ENCODE measurements at places on chromosomes 7 and 10.

DNA sequence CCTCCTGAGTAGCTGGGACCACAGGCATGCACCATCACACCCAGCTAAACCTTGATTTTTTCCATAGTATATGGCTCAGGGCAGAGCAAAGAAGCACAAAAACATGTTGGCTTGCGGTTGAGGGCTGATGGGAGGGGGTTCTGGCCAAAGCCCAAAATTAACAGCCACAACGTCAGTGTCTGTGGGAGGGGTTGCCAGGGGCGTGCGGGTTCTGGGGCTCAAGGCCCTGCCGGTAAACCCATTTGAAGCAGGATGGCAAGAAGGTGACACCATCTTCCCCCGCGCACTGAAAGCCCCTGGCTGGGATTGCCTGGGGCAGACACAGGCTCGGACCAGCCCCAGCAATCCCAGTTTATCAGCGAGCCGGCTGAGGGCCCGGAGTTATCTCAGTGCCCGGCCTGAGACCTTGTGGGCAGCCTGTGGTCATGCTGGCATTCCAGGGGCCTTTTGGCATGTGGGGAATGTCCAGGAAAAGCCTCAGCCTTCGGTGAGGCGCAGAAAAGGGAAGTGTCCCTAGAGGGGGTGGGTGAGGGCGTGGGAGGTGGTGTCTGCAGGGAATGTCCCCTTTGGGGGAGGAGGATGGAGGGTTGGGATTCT is 167.7 kb upstream of the TNRC18 start:
- no peak for DNase-seq

DNA sequence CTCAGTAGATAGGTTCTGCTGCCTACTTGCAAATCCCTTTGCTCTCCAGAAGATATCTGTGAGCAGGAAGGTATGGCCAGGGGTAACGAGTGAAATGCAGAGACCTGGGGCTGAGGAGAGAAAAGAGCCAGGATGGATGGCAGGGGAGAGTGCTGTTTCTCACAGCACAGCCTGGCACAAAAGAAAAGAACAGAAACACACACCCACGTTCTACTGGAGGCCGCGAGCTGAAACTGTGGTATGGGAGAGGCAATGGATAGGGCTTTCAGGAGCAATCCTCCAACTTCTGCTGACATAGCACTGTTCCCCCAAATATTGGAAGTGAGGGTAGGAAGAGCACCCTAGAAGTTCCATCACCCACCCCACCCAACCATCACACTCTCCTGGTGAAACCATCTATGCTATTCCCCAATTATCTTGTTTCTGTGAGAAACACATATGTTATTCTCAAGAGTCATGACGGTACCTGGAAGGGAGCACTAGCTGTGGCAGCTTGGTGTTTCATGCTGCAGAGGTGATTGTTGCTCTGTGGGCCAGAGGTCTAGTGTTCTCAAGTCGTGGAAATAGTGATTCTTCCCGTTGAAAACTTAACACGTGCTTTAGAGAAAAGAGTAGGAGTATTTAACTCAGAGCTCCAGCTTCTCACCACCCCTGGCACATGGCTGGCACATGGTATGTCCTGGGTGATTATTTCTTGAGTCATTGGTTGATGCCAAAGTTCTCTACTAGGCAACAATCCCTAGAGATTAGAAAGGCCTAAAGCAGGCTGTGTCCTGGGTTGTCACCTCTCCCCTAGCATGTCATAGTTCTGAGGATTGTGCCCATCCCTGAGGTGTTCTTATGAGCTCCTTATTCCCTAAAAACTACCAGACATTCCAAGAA is 198.3 kb downstream of the PLXNA4 start:
- DNase-seq, result no peak

GRCh38 chr7:11517853-11518252 is 314.1 kb downstream of the THSD7A start:
- DNase-seq, result no peak

- no peak for DNase-seq
Measured at GRCh38 chr7:56087445-56087844, 5.3 kb downstream of the PHKG1 start.

- DNase-seq, result no peak
Measured at GRCh38 chr7:115910541-115911164, 119.9 kb downstream of the TFEC start.

DNA sequence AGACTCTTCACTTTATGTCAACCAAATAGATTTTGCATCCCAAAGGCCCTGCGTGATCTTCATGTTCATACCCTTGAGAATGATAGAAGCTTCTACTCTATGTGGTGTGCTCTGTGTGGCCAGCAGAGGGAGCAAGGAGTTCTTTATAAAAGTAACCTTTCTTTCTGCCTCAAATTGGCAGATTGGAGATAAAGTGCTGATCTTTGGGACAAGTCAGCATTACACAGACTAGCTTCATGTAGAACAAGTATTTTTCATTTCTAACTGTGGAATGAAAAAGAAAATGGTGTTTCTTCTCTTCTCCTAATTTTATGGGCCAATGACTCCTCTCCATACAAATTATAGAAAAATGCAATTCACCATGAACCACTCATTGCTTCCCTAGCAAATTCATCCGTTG is 1214.1 kb downstream of the SORCS1 start:
- DNase-seq, result peak; percentile 6

GRCh38 chr10:101835362-101835761 is 8.2 kb downstream of the KCNIP2 start:
- no peak for DNase-seq

- DNase-seq, result no peak
Measured at GRCh38 chr10:84456126-84456525, 127.7 kb downstream of the CCSER2 start.

DNA sequence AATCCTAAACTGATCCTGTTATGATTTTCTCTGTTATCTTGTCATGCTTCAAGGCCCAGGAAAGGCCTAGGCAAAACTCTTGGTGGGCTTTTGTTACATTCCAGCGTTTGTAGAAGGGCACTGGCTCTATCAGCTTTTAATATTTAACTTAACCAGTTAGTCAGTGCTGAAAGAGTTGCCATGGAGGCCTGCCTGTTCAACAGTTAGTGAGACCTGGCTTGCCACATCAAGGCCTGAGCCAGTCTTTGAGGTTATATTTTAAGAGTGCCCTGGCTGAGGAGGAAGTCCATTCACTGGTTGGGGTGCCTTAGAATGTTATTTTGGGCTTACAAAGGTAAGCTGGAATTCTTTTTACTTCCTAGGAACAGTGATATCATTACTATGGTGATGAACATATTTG is 144.1 kb upstream of the NRG3 start:
- DNase-seq, result no peak

DNA sequence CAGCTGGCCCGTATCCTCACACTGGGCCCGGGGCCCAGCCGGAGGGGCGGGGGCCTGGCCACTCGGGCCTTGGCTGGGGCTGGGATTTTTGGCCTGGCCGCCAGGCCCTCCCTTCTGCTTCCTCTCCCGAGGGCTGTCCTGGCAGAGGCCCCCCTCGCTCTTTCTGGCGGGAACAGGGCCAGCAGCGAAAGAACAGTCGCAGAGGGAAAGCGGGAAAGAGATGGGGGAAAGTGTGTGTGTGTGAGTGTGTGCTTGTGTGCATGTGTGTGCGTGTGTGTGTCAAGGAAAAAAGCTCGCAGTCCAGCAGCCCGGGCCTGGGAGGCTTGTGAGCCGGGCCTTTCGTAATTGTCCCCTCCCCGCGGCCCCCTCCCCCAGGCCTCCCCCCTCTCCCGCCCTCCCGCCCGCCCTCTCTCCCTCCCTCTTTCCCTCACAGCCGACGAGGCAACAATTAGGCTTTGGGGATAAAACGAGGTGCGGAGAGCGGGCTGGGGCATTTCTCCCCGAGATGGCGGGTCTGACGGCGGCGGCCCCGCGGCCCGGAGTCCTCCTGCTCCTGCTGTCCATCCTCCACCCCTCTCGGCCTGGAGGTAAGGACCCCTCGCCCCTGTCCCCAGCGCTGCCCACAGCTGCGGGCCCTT is at the start of gene ELN:
Gene ELN, plus strand, starts transcription at position 491 of the 638 bp plus-strand sequence. Its CDS starts 15 bp downstream, at position 506.
- DNase-seq, result peak; percentile 46

DNA sequence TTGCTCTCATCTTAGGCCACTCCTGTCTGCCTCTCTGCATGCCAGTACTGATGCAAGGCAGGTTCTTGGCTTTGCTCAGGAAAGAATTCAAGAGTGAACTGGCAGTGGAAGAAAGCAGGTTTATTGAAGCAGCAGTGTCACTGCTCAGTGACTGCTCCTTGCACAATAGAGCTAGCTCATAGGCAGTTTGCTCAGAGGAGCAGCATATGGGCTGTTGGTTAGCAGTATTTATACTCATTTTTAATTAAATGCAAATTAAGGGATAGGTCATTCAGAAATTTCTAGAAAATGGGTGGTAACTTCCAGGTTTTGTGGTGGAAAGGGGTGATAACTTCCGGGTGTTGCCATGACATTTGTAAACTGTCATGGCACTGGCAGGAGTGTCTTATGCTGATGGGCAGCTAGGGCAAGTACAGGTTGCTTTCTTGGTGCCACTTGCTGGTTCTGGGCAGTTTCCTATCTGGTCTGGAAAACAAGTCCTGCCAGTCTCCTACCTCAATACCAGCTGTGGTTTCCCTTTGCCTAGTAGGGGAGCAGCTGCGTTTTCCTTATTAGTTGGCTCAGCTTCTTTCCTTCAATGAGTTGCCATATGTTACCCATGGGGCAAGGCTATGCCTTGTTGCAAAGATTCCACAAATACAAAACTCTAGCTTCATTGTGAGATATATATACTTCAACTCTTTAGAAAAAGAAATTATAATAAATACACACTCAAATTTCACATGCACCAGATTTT is 64.8 kb upstream of the CALD1 start:
- no peak for DNase-seq

- no peak for DNase-seq
Measured at GRCh38 chr7:48839108-48839507, 85.2 kb upstream of the CDC14C start.

DNA sequence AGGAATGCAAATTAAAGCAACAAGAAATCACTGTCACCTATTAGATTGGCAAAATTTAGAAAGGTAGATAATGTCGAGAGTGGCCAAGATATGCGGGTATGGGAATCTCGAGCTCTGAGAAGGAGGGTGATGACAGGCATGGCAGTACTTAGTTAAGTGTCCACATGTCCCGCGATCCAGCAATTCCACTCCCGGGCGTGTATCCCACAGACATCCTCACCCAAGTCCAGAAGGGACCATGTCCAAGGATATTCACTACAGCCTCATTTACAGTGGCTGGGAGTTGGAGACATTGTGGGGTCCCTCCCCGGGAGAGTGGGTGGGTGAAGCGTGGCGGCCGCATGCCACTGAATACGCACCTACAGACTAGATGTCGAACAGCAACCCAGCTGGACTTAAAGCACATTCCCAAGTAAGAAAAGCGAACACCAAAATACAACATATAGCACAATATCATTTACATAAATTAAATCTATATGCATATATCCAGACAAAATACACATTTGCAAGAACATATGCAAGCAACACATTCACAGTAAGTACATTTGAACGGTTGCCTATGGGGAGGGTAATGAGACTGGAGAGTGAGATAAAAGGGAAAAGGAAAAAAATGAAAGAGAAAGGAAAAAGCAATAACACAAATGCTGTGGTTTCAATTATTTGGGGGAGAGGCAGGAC is 9.9 kb downstream of the KCNH2 start:
- no peak for DNase-seq

- DNase-seq, result no peak
Measured at GRCh38 chr7:151699928-151700319, 177.0 kb downstream of the PRKAG2 start.

DNA sequence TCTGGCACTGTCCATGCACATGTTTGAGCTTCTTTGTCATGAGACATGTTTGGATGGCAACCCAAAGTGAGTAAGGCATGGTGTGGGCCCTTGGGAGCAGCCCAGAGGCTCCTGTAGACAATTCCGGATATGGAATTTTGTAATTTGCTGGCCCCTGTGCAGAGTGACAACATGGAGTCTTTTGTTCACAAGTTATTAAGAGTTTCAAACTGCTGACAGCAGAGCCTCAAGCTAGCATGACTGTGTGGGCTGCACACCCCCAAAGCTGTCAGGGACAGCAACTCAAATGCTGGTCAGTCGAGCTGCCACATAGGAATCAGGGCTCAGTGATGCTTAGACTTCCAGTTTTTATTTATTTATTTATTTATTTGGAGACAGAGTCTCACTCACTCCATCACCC is 7.0 kb upstream of the MYL7 start:
- DNase-seq, result no peak

DNA sequence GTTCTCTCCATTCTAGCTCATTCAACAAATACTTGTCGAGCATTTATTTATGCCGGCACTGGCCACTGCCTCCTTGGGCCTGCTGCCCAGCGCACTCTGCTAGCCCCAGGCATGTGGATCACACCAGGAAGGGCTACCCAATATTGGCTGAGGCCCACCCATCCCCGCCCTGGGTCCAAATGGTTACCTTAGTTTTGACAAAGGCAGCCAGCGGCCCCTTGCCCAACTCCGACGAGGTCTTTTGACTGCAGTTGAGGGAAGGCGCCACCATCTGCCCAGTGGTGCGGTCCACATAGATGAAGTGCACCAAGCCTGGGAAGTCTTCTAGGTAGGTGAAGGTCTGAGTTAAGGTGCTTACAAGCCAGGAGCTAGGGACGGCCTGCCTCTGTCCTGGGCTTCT is 7.2 kb upstream of the PYROXD2 start:
- no peak for DNase-seq

DNA sequence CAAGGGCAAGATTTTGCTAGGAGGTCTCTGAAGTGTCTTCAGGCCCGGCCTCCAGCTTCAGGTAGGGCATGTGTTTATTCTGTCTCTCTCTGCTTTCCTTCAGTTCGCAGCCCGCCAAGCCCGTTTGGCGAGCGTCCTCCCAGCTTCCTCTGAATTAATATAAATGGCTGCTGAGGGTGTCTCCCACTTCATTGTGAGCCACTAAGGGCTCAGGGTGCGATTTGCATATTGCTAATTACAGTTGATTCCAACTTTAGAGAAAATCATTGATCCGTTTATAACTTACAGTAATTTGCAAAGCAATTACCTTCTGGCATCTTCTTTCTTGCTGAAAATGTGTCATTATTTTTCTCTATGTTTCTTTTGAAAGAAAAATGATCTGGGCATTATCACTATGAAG is 128.3 kb upstream of the SORCS3 start:
- DNase-seq, result no peak

- no peak for DNase-seq
Measured at GRCh38 chr7:48144291-48144768, 26.9 kb upstream of the ABCA13 start.

DNA sequence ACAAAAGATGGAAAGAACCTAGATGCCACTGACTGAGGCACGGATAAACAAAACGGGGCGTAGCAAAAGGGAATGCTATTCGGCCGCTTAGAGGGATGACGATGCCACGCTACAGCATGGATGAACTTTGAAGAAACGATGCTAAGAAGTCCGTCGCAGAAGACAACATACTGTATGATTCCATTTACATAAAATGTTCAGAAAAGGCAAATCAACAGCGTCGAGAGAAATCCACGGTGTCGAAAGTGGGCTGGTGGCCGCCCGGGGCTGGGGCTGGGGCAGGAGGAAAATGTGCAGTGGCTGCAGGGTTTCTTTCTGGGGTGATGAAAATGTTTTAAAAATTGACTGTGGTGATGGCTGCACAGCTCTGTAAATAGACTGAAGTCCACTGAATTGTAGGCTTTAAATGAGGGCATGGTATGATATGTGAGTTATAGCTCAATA is 24.1 kb downstream of the GNA12 start:
- DNase-seq, result no peak

All from prostate gland (tissue), 2 donors.